ENCODE measurements at places on chromosomes 3 and 15.

DNA sequence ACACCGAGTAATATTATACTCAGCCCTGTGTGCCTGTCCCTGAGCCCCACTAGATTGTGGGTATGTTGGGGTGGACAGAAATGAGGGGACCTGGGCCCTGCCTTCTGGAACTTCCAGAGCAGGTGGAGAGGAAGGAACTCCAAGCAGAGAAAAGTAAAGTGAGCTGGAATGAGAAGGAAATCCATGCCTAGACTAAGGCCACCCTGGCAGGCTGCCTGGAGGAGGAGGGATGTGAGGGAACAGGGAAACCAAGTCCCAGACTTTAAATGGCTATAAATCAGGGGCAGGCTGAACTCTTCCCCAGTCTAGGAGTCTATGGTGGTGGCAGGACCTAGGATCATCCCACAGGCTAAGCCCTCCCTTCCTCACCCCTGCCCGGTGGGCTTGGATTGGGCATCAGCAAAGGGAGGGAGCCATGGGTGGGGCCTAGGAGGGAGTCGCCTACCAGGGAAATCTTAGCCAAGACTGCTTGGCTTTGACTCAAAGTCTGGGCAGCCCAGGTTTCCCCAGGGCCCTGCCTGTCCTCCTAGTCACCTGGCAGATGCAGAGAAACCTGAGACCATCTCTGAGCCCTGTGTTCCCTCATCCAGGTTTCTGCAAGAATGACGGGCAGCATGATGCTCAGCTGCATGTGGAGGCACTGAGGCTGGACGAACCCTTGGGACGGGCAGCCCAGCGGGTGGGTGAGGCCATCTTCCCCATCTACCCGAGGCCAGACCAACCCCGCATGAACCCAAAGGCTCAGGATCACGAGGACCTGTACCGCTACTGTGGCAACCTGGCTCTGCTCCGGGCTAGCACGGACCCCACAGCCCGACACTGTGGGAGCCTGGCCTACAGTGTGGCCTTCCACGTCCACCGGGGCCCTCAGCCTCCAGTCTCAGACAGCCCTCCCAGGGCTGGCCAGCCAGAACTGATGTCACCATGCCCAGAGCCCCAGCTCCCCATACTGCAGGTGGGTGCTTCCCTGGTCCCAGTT is 15.6 kb upstream of the STRA6 start:
- DNase-seq = no peak

DNA sequence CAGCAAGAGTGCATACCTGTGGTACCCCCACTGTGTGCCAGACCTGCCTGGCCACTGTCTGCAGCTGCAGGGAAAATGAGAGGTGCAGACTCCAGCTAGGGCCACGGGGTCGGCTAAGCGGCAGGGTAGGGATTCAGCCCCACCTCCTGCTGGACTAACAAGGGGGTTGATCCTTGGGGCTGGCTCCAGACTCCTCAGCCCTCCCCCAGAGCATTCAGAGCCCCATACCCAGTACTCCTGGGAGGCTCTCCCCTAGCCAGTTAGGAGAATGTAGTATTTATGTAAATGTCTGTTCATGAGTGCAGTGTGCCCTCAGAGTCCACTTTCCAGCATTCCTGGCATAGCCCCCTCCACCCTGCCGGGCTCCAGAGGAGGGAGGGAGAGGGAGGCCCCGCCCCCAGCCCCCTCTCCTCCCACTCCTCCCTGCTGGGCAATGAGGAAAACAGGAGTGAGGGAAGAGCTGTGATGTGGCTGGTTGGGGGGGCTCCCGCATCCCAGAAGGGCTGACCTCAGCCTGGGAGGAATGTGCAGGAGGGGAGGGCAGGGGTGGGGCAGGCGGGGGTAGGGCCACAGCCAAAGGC is 4.5 kb upstream of the SEMA3B start:
- no peak for DNase-seq

DNA sequence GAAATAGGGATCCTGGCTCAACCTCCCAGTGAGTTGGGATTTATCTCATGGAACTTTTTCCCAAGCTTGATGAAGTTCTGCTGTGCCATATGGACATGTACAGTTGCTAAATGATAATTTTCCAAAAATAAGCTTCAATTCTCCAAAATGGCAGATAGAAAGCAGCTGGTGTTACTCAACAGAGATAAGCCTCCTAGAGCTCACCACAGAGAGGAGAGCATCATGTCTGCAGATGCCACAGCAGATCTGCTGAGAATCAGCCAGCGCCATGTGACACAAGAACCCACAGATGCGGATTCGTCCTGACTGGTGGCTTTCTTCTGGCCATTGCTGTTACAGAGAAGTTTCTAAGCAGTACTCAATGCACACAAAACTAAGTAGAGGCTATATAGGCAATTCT is 50.6 kb downstream of the AGTR1 start:
- DNase-seq = no peak

GRCh38 chr15:84082739-84083138 is 152.8 kb upstream of the GOLGA6L4 start:
- DNase-seq = no peak

DNA sequence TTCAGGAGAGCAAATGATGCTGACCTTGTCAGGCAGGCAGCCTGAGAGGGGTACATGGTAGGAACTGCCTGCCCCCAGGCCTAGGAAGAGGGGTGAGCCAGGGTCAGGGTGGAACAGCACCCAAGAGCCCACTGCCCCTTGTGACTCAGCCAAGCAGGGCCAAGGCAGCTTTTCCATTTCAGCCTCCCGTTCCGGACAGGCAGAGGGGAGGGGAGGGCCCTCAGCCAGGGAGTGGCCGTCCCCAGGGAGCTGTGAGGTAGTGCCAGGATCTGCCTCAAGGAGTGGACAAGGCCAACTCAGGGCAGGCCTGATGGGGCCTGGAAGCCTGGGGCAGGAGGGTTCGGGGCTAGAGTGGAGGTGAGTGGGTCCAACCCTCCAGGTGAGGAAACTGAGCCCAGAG is 5.1 kb upstream of the ANKRD63 start:
- no peak for DNase-seq

DNA sequence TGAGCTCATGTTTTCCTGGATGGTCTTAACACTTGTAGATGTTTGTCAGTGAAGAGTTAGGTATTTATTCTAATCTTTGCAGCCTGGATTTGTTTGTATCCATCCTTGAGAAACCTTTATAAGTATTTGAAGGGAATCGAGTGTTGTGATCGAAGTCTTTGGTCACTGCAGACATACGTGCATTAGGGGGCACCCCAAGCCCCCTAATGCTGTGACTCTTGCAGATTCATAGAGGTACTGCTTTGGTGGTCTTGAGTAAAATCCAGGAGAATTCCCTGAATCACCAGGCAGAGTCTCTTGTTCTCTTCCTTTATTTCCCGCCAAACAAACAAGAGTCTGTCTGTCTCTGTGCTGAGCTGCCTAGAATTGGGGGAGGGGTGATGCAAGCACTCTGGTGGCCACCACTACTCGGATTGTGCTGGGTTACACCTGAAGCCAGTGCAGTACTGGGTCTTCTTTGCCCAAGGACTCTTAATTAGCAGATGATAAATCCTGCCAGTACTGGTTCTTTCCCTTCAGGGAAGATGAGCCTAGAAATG is 170.5 kb upstream of the POU1F1 start:
- DNase-seq = no peak

DNA sequence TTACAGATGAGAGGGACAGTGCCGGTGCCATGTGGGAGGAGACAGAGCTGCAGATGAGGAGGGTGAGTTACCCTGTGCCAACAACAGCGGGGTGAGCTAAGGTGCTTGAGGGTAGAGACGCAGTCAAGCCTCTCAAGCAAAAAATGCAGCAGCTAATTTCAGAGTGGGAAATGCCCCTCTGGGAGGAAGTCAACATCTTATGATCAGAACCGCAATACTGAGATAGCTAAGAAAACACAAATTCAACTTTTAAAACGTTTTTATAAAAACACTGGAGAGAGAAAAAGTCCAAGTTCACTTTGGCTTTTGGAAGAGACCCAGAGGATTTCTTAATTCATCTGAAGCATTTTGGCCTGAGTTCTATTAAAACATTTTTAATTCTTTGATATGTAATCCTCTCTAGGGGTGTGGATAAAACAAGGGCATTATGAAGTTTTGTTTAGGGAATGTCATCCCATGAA is 319.2 kb downstream of the SLC9A9 start:
- DNase-seq = no peak

DNA sequence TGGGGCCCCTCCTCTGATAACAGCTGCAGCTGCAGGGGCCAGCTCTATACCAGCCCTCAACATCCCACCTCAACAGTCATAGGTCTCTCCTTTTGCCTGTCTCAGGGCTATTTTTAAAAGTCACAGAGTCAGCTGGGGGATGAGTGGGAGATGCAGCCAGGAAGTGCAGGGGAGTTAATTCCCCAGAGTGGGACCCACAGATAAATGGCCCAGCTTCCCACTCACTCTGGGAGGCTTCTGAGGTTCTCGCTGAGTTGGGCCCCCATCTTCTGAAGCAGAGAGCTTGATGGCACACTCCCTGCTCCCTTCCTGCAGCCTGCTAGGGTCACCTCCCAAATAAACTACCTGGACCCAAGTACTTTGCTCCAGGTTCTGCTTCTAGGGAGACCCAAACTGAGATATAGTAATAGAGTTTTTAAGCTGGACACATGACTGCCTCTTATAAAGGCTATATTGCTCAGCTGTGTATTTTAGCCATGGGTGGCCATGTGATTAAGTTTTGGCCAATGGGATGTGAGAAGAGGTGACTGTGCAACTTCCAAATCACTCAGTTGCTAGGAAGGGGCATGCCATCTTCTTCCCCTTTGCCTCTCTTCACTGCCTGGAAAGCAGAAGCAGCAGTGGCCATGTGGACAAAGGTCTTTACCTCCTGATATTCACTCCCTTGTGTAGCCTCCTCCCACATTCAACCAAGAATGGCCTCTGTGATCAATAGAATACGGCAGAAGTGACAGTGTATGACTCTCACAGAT is 15.5 kb upstream of the VIPR1 start:
- no peak for DNase-seq

DNA sequence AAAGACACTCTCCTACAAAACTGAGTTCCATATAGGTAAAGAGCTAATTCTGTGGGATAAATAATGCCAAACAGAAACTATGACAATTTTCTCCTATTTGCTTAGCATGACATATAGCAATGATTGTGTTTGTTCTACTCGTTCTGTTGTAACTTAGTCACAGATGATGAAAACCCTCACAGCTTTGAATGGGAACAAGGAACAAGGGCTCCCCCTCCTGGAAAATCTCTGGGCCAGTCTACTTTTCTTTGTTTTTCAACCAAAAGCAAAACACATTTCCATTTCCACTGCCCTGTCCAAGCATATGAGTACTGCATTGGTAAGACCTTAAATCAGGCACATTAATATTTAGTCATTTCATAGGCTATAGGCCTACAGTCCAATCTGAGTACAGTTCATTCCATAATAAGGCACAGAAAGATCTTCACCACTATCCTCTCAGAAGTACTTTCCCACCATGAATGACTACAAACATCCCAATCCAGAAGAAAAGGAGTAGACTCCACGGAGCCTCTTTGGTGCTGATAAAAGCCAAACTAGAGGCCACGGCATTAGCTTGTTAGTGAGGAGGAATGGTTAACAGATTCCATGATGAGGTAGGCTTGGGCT is 67.1 kb downstream of the ATP8B4 start:
- DNase-seq = no peak

DNA sequence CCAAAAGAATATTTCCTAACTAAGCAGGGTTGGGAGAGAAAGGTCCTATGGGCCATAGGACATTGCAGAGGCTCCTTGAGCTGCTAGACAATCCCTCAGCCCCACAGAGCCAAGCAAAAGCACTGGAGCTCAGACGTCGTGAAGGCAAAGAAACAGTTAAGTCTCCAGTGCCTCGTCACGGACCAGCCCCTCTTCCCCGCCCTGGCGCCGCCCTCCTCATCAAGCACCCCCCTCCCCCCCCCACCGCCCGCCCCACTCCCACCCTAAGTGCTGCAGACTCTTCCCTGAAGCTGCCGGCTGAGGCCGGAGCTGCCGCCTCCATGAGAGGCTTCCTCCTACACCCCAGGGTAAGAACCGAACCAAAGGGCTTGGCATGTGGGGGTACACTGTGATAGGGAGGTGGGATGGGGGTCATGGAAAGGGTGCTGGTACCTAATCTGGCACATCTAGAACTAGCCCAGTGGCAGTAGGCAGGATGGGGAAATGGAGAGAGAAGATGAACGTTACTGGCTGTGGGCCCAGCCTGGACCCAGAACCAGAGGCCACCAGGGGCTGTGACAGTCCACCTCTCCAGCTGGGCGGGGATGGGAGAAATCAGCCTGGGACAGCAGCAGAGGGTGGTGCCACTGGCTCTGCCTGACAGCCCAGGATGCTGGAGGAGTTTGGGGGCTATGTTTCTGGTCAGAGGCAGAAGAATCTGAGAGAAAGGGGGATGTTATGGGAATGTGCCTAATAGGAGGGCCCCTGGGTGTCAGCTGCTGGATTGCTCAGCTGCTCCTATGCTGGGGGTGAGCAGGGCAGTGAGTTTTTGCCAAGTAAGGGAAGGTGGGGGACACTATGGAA is at the start of gene MAP1A:
TSS of gene MAP1A (plus strand) at position 255 of the 843 bp plus-strand sequence. CDS start 3,866 bp downstream, outside the sequence.
- DNase-seq = no peak

GRCh38 chr15:93028632-93029213 is 60.3 kb downstream of the RGMA start:
- no peak for DNase-seq

- no peak for DNase-seq
Measured at GRCh38 chr15:38216763-38217162, 35.9 kb upstream of the SPRED1 start.

DNA sequence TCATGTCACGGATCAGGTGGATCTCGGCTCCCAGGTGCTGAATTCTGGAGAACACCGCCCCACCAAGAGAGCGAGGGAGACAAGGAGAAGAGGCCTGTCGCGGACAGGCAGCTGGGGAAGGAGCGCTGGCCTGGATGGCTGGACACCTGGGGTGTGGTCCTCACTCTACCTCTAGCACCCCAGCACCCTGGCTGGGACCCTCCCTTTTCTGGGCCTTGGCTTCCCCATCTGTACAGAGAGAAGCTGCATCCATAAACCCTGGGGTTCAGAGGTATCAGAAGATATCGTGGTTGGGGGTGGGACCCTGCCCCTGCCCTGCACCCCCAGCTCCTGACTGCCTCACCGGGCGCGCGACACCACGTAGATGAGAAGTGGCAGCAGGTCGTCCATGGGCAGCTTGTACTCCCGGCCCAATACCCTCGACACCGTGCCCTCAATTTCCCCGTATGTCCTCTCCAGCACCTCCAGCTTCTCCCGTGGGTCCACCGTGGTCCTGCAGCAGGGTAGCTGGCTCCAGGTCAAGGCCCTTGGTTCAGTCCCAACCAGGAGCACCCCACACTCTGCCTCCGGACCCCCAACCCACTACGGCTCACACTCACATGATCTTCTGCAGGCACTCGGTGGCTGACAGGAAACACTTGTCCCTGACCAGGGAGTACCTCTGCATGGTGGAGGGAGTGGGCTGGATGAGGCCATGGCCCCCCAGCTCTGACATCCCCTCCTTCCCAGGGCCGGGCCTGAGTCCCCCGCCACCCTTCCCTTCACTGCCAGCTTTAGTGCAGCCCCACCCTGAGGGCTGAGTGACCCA is 21.7 kb downstream of the ALS2CL start:
- no peak for DNase-seq

- no peak for DNase-seq
Measured at GRCh38 chr15:90869140-90869541, 753 bp downstream of the FURIN start.

GRCh38 chr3:25751725-25752124 is 31.5 kb downstream of the NGLY1 start:
- no peak for DNase-seq

- no peak for DNase-seq
Measured at GRCh38 chr3:180329187-180329586, 272.8 kb upstream of the TTC14 start.
